Neural progenitor cell (in vitro differentiated cells): ENCODE measurements at places on chromosomes 3 and 15.

DNA sequence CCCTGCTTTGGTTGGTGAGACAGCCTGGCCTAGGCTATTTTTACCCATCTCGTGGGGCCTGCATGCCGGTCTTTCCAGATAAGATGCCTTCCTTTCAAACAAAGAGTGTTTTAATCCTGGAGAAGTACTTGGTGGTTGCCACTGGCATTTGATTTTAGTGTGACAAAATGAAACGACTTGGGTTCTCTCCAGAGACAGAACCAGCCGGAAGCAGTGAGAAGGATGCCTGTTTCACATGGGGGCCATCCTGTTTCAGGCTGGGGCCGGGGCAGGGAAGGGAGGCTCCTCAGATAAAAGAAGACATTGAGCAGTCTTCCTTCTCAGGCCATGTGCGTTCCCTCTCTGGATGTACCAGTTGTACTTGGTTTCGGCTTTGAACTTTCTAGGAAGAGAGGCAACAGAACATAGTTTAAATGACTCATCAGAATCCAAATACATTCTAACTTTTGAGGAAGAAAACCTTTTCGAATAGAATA, 74.9 kb downstream of the TOP2B start:
- DNase-seq = no peak

GRCh38 chr3:194741916-194742315, 56.2 kb downstream of the FAM43A start:
- DNase-seq = no peak

GRCh38 chr3:57109437-57110199, 49.2 kb downstream of the SPATA12 start:
- DNase-seq = peak; percentile 74

DNA sequence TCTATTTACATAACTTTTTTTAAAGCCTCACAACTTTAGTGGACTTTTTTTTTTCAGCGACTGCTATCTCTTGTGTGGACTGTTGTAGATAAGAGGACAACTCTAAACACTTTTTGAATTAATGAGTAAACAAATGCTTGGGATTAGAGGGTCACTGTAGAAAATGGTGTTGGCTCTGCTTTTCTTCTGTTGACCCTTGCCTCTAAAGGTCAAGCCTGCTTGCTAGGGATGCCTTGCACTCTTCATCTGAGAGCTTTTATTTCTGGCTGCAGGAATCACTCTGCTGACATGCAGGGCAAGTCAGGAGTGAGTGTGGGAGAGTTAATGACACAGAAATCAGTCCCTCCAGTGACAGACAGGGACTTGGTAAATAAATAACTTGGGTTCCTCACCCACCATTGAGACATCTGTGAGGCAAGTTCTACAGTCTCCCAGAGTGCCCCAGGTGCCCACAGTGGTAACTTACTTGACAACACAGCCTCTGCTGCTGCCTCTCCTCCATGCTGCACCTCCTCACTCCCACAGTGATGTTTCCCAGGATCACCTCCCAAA, 390.1 kb downstream of the IL20RB start:
- DNase-seq = peak; percentile 73

DNA sequence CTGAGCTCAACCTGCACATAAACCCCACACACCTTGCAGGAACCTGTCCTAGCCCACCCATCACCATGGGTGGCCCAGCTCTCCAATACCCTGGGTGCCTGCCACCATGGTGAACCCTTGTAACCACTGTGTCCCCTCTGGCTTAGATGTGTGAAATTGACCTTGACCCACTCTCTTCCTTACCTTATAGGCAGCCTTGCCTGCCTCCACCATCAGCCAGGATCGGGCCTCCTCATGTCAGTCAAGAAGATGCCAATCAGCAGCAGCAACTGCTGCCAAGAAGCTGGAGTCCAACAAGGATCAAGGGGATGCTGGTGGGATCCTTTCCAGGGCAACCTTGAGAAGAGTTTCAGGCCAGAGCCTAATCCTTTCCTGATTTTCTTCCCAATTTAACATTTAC, 8.8 kb upstream of the CYP11A1 start:
- no peak for DNase-seq

GRCh38 chr3:158127250-158128219, 17.6 kb downstream of the RSRC1 start:
- no peak for DNase-seq

DNA sequence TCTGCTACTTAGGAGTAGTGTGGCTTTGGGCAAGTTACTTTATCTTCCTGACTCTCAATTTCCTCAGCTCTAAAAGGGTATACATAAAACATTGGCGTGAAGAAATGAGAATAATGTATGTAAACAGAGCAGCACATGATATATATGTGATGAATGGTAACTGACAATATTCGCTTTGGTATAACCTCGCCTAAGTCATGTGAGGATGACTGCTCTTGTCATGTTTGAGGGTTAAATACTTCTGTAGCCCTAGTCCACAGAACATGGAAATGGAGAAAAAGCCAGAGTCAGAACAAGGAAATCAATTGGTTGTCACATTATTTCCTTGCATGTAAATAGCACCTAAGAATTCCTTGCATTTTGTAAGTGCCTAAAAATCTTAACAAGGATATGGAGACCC, 25.0 kb downstream of the CHP1 start:
- no peak for DNase-seq

GRCh38 chr15:78201281-78202190, 32.8 kb downstream of the ACSBG1 start:
- no peak for DNase-seq

GRCh38 chr3:64319391-64319790, 94.1 kb upstream of the PRICKLE2 start:
- peak; percentile 53 for DNase-seq

GRCh38 chr15:87711026-87711425, 545.5 kb downstream of the NTRK3 start:
- DNase-seq = no peak

DNA sequence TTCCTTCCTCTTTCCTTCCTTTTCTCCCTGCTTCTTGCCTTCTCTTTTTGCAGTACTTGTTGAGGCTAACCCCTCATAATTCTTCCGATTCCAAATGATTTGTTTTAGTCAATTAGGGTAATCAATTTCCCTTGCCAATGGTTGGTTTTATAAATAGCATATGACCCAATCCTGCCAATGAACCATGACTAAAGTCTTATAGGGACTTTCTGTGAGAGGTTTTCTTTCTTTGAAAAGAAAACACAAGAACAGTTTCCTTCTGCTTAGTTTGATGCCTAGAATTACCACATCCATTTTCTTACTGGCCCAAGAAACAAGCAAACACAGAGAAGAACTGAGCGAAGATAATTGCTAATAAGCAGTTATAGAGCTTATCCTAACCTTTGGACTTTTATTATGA, 292.5 kb upstream of the SATB1 start:
- DNase-seq = no peak

DNA sequence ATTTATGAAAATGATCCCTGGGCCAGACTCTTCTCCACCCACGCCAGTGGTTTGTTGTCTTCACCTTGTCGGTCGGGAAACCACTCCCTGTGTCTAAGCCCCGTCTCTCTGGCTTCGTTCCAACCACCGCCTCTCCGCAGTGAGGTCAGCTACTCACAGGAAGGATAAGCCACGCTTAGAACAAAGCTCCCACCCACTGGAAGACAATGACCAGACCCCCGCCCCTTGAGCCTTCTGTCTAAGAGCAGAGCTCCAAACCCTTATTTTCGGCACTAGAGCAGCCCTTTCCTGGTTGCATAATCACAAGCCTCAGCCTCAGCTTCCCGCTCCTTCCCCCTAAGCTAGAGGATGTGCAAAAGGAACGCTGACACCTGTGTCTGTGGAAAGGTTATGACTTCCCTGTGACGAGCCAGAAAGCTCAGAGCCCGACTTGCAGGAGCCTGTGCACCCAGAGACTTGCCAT, 114.9 kb upstream of the MEF2A start:
- peak; percentile 40 for DNase-seq

DNA sequence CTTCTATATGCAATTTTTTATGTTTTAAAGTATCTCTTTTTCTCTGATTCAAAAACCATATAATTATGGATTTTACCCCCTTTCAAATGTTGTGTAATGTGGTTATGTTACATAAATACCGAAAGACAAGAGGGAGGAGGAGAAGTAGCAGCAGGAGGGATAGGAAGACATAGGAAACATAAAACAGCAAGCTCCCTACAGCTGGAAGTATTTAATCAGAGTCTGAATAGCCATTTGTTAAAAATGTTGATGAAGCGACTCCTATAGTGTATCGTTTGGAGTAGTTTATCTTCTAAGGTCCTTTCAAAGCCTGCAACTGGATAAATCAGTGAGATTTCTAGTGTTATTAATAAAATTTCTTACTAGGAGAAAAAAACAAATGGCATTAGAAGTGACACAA, 598.1 kb upstream of the GOLIM4 start:
- no peak for DNase-seq

DNA sequence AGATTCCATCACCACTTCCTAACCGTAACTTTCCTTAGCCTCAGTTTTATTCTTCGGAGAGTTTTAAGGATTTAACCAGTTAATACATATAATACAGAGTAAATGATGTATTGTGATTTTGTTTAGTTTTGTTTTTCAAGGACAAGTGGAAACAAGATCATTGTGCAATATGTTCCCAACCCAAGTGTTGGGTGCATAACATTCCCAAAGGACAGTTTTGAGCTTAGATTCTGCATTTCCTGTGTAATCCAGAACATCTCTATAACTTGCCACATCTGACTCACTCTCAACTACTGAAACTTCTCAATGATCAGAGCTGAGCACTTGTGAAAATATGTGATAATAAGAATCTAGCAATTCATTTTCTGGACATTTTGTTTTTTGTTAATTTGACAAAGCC, 466.1 kb upstream of the PPP2R3A start:
- DNase-seq = no peak

GRCh38 chr3:105385819-105386508, 19.3 kb downstream of the ALCAM start:
- no peak for DNase-seq

DNA sequence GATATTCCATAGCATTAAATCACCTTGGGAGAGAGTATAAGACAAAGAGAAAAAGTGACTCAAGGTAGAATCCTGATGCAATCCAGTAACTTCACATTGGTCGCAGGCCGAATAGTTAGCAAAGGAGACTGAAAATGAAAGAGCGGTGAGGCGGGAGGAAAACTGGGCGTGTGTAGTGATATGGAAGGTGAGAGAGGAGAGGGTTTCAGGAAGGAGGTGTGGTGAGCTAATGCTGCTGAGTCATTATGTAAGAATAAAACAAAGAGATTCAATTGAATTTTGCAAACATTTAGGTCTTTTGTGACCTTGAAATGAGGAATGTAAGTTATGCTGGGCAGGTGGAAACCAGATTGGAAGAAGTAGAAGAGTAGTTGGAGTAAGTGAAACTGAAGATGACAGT, 235.3 kb downstream of the C3orf38 start:
- DNase-seq = no peak

DNA sequence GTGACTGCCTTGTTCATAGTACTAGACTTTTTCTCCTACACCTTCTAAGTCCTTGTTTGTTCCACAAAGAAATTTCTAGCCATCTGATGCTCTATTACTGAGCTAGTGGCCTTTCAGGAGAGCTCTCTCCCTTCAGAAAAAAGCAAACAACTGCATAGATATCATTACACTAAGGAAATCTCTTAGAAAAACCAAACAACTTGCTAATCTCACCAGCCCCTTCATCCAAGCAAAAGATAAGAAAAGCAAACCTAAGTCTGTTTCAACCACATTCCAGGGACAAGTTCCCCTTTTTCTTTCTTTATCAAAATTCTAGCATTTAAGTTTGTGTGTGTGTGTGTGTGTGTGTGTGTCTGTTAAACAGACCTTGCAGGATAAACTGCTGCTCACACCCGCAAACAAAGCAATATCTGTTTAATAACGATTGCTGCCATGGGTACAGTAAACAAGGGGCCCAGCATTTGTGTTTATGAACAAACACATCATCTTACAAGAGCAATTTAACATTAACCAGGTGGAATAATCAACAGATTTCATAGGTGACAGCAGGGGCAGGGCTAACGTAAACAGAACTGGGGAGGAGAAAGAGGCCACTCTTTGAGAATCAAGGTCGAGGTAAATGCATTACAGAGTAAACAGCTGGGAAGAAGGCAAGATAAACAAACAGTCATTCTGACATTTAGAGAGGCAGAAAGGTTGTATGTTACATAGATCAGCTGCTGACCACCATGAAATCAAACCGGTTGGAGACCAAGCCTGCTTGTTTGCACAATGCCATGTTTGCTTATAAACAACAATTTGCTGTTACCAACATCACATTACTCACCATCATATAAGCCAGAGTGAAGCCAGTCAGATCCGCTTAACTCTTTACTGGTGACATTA, 375.1 kb downstream of the FOXP1 start:
- no peak for DNase-seq

- DNase-seq = no peak
These were observed 22.6 kb upstream of the GPD1L start for GRCh38 chr3:32083702-32084270.
